ENCODE measurements at places on chromosomes 6 and 20.

DNA sequence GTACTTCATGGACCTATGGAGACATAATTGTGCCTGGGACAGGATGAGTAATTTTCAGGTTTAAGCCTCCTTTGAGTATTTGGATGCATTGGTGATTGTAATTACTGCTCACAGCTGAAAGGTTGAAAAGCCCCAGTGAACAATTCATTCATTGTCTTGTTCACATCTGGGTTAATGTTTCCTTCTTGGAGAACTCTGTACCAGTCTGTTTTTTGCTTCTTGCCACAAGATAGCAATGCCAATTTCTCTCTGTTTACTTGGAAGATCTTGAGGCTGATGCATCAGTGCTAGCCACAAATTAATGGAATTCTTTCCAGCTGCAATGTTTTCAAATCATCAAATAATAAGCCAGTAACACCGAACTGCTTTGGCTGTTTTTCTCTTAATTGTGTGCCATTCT lies 207.8 kb downstream of the BMP2 start:
- DNase-seq, result no peak

GRCh38 chr6:116036075-116036773 lies 24.5 kb downstream of the FRK start:
- no peak for DNase-seq

DNA sequence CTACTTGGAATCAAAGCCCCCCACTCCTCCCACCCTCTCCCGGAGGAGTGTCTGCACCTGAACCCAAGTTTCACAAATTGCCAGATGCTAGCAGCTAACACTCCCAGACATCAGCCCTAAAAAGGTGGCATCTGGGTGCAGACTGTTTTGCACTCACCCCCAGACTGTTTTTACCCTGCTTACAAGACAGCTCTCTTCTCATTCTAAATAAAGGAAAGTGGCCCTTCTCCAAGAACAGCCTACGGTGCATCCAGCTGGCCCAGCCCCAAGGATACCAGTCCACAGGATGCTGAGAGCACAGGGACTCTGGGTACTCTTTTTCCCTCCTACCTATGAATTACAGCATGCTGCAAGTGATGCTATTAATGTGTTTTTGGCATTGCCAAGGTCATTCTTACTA lies 842.0 kb upstream of the FLRT3 start:
- no peak for DNase-seq

DNA sequence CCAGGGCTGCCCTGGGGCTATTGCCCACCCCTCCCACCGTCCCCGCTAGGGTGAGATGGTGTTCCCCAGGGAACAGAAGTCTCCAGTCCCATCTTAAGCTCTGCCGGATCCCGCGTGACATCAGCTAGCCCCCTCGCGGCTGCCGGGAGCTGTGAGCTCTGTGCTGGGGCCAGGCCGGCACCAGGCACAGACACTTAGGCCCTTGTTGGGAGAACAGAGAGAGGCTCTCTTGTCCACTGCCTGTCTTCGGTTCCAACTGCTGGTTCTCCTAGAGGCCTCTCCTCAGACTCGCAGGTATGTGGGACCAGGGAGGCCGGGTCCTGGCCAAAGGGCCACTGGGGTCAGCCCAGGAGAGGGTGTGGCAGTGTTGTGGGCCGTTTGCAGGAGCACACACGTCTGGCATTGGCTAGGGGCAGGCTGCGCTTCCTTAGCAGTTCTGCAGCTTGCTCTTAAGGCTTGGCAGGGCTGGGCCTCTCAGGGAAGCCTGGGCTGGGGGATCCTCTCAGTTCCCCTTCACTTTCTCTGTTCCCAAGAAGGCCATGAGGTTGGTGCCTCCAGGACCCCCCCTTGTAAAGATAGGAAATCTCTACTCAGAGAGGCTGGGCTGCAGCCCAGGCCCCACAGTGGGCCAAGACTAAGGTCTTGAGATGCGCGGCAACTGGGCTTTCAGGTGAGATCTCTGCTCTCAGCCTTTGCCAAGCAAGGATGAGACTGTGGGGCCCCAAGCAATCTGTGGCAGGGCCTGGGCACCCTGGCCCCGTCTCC lies 6.3 kb downstream of the SGK2 start:
- no peak for DNase-seq

DNA sequence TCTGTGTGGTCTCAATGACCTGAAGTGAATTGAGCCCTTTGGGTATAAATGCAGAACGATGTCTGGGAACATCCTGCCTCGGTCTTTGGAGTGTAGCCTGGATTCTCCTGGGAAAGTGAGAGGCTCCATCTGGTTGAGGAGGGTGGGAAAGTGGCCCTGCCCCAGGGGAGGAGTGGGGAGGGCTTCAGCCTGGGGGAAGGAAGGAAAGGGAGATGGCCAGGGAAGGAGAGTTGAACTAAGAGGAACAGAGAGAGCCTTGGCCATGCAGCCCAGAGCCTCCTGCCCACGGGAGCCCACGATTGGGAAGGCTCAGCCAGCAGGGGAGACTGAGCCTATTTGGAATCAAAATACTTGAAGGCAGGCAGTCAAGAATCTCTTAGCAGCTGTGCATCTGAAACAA lies 2.3 kb upstream of the EPB41L1 start:
- no peak for DNase-seq

DNA sequence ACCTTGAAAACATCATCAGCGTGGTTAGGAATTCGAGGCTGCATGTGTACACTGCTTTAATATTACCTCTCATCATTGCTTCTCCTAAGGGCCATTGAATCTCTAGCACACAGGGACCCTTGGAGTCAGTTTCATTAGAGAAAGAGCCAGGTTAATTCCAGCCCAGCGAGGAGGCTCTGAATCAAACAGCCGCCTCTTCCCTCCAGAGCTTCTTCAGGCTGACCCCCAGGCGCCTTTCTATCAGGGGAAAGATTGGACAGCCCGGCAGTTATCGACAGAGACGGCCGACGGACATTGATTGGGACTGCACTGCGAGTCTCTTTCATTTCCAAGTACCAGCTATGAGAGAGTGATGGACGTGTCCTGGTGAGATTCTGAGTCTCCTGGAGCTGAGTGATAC lies 159.2 kb downstream of the ANKRD60 start:
- DNase-seq, result no peak

- DNase-seq, result no peak
Observed at GRCh38 chr6:63859528-63859927, 223.9 kb downstream of the PHF3 start.

DNA sequence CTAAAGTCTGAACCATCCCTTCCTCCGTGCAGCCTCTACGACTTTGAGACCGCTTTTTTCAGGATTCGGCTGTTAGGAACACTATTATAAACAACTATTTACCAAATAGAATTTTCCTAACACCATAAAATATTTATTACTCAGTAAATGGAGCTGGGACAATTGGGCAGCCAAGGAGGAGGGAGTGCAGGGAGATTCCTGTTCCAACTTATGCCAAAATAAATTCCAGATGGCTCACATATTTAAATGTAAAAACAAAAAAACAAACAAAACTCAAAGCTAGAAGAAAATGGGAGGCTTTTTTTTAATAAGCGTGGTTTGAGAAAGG lies 48.1 kb downstream of the TCP11 start:
- no peak for DNase-seq

GRCh38 chr20:884983-885952 lies 30.9 kb downstream of the ANGPT4 start:
- no peak for DNase-seq

DNA sequence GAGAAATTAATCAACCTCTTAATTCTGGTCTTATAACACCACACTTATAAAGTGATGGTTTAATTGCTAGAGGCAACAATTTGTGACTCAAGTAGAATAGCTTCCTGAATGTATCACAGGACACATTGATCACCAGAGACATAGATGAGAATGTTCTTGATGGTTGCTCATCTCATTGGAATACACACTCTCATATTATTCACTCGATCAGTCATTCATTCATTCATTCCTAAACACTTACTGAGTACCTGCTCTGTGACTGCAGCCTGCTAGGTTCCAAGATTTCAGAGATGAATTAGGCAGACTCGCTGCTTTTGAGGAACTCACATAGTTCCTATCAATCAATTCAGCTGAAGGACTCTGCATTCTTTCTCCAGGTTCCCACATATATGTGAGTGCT lies 365.1 kb upstream of the SOX4 start:
- DNase-seq, result no peak

DNA sequence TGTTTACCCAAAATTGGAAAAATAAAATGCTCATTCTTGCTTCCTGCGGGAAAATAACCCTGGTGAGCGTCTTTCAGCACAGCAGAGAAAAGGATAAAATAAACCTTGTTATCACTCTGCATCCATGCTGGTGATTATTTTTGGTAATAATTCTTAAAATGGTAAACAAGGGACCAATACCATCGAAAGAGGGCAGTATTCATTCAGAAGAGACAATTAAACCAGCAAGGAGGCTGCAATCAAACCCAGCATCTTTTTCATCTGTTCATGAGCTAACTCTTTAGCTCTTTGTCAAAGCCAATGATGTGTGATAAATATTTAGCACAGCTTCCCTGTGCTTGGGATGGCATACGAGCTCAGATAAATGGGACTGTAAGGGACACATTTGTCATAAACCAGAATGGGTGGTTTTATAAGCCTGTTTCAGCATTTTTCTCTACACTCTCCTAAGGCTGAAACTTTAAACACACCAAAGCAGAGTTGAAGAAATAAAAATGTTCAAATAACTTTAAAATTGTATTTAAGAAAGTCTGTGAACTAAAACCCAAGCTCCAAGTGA lies 34.4 kb downstream of the CDH26 start:
- DNase-seq, result no peak
